Stimulated activated CD4-positive, alpha-beta T cell treated with anti-CD3 and anti-CD28 coated beads, Interleukin-4, amount 100 ng/mL, for 4 hours (primary cell): ENCODE measurements at places on chromosomes 2 and 18.

DNA sequence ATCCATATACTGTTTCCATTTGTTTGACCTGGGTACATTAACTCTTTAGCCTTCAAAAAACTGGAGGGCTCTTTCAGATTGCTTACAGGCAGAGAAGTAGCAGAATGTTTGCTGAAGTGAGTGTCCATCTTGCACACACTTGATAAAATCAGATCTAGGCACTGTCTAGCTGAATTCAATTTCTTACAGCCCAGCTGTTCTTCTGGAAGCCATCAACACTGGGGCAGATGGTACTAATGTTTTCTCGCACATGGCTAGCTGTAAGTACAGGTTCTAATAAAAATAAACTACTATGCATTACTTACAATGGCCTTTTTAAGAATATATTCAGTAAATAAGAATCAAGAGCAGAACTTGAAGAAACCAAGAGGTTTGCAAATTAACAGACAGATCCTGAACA lies 175.9 kb downstream of the NBAS start:
- no peak for DNase-seq

GRCh38 chr2:36770542-36771287 lies 74.2 kb downstream of the VIT start:
- DNase-seq: peak; percentile 3

GRCh38 chr18:75211626-75211952 lies 992 bp downstream of the TSHZ1 start:
- no peak for DNase-seq

DNA sequence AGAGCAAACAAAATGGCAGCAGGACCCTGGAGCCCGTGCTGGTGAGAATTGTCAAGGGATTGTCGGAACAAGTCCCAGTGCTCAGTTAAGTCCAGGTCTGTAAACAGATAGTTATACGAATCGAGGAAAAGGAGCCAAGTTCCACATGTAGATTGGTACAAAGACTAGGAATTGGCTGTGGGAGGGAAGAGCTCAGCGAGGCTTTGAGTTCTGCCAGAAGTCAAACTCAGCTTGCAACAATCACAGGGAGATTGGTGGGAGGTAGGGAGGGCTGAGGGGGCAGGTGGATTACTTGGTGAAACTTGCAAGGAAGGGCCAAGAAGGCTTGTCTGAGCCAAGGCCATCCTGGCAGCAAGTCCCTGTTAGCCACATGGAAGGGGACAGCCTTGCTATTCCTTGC lies 217.8 kb upstream of the ARL4C start:
- no peak for DNase-seq

DNA sequence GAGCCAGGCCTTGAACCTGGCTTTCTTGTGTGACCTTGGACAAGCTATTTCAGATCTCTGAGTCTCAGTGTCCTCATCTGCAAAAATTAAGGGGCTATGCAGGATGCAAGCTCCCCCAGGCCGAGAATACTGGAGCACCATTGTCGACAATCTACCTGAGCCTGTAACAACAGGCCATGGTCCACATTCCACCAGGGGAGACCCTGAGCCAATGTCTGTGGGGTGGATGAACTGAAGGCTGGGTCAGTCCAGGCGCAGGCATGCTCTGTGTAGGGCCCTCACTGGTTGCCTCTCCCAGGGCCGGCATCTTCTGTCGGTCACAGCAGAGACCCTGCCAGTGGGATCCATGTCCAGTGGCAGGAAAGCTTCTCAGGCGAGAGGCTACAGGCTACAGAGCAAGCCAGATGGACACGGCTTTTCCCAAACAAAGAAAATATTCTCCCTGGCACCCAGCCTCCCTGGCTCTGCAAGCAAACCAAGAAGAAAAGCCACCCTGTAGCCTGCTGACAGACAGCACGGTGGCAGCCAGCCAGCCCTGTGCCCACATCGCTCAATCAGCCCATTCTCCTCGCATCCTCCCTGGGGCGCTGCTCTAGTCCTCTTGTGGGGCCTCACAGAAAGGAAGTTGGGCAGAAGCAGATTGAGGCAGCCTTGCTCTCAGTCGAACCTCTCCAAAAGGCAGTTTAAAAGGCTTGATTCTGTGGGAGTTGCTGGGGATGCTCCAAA lies 48.7 kb upstream of the FZD7 start:
- no peak for DNase-seq

DNA sequence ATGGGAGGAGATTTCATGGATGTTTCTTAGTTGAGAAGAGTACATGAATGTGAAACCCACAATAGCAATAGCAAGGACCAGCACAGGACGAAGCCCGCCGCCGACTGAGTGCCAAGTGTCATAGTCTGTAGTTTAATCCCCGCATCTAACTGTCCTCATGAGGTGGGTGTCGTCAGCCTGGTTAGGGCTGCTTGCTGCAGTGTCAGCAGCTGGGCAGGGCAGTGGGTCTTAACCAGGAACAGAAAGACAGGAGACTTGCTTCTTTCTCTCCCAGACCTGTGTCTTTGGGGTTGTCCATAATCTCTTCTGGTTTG lies 146.6 kb downstream of the VAPA start:
- DNase-seq: no peak

DNA sequence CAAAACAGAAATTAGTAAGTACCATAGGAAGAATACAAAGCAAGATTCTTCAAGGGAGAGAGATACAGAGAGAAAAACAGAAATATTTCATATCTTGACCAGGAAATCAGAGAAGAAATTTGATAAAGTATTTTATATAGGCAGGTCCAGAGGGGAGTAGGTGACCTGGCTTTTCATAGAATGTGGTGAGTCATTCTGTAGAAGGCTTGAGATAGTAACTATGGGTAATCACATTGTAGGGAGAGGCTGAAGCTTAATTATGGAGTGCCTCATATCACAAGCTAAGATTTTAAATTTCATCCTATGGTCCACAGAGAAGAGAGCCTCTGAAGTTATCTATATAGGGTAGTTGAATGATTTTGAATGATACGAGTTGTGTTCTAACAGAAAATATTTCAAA lies 195.0 kb upstream of the CYRIA start:
- no peak for DNase-seq

DNA sequence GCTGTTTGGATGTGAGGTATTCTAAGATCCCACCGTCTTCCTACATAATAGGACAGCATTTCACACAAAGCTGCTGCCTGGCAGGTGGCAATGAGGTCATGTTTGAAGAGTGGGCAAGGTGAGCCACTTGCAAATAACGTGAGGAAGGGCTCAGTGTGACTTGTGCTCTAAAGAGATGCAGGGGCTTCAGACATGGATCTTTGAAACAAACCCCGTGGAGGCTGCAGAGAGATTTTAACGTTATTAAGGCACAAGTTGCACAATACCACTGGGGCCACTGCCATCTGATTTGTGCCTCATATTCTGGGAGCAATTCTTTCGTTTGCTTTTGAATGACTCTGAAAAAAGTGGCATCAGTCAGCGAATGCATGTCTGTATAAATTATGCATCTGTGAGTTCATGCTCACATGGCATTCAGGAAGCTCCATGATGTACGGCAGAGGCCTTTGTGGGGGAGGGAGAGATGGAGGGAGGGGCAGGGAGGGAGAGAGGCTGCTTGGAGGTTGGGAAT lies 362.0 kb downstream of the SOX11 start:
- DNase-seq: no peak

GRCh38 chr2:74759986-74760385 lies 73.9 kb upstream of the HK2 start:
- no peak for DNase-seq

- peak; percentile 49 for DNase-seq
Observed at GRCh38 chr2:65055422-65056214, 598 bp upstream of the CEP68 start.

- DNase-seq: no peak
Observed at GRCh38 chr2:39535636-39536185, 98.6 kb upstream of the MAP4K3 start.

GRCh38 chr2:62441421-62441820 lies 64.6 kb downstream of the TMEM17 start:
- no peak for DNase-seq

DNA sequence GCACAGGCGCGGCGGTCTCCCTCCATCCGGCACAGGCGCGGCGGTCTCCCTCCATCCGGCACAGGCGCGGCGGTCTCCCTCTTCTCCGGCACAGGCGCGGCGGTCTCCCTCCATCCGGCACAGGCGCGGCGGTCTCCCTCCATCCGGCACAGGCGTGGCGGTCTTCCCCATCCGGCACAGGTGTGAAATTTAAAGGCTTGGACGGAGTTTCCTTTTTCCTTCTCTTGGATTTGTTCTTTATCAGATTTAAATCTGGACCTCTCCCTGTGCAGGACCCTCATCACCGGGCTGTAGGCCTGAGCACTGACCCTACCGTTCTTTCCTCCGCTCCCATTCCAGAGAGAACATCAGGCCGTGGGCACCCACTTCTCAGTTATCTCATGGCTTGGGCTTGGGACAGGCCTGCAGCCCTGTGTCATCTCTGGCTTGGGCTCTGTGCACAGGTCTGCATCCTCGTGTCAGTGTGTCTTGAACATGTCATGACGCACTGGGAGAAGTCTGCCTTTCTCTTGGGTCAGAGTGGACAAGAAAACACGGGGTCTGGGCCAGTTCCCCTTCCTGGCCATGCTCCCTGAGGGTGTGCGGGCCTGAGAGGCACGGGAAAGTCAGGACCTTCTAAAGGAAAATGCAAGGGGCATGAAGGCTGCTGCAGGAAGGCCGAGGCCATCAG lies 53.9 kb upstream of the PXDN start:
- no peak for DNase-seq

DNA sequence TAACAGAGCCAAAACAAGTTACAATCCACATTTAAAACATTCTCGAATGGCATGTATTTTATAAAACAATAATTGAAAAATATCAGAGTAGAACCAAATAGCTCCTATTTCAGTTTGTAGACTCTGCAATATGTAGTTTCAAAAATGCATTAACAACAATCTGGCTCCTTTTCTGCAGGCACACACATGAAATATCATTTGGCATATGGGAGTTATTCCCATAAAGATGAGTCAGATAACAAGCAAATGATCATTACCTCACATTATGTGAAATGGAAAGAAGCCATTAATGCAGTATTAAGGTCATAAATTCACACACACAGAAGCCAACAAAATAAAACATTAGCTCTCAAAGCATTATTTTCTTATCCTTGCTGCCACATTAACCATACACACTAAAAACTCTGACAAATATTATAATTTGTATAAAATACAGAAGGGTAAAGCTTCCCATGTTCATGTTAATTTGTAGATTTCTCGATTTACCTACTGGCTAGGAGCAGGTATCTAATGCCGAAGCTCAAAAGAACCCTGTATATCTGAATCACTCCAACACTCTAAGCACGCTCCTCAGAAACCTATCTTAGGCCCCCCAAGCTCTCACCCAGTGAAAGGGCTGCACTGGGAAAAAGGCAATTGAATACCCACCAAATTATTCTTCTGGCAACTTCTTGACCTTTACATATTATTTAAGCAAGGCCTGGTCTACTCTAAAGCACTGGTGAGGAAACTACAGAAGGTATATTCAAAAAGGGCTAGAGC lies 13.8 kb downstream of the NBAS start:
- DNase-seq: no peak

DNA sequence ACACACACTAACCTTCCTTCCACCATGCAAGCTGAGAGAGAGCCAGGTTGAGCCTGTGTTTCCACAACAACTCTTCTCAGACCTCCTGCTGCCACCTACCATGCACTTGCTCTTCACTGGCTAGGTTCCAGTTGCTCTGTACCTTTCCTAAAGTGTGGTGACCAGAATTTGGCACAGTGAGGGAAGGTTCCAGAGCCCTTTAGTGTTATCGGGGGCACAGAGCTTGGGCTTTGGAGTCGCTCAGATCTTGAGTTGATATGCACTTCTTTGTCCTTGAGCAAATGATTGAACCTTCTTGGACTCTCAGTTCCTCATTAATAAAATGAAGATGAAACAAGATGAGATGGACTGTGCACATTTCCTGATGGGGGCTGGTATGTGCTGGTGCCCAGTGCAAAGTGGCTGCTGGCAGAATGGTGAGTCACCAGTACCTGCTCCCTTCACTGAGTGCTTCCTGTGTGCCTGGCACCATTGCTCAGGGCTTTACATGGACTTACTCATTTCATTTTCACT lies 47.1 kb downstream of the NEDD4L start:
- no peak for DNase-seq
